ENCODE measurements at places on chromosomes 3 and 15. TPM values are rescaled to one million over a fixed set of nuclear protein-coding genes. Genes with fewer than 3 reads are reported as not detected.

Gene NBEAL2
- total RNA-seq: 16.6 TPM

Gene C3orf49
- total RNA-seq: not detected

Gene ST6GAL1
- total RNA-seq: 64.7 TPM

Gene CCDC54
- not detected for total RNA-seq

Gene PDCD10
- total RNA-seq: 29.9 TPM

Gene AMOTL2
- total RNA-seq: 44.6 TPM

Gene HESX1
- not detected for total RNA-seq

Gene ZIC1
- not detected for total RNA-seq

Gene KCNMB3
- 1.4 TPM for total RNA-seq

Gene PDZRN3
- total RNA-seq: 70.1 TPM

Gene BFSP2
- total RNA-seq: not detected

DNA sequence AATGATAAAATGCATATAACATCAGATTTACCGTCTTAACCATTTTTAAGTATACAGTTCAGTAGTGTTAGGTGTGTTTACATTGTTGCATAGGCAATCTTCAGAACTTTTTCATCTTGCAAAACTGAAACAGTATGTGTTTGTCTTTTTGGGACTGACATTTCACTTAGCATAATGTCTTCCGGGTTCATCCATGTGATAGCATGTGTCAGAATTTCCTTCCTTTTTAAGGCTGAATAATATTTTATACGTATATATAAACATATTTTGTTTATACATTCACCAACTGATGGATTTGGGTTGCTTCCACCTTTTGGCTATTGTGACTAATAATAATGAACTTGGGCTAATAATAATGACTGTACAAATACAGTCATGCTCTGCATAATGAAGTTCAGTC, 3.0 kb downstream of the PARP15 start:
- no peak for DNase-seq

- no peak for DNase-seq
These were observed 438.5 kb upstream of the RGMA start for GRCh38 chr15:93527374-93528050.

DNA sequence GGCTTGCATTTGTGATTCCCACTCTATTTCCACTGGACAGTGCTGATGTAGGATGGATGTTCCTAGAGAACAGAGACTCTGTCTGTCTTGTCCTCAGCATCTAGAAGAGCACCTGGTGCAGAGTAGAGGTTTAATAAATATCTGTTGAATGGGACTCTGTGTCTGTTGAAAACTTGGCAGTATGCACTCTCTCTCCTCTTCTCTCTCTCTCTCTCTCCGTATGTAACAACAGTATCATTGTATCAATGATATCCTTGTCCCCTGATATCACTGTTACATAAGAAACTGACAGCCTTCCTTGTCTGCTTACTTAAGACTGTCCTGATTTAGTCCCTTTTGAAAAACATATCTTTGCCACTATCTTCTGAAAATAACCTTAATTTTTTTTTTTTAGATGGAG, 24.3 kb upstream of the MGLL start:
- no peak for DNase-seq

DNA sequence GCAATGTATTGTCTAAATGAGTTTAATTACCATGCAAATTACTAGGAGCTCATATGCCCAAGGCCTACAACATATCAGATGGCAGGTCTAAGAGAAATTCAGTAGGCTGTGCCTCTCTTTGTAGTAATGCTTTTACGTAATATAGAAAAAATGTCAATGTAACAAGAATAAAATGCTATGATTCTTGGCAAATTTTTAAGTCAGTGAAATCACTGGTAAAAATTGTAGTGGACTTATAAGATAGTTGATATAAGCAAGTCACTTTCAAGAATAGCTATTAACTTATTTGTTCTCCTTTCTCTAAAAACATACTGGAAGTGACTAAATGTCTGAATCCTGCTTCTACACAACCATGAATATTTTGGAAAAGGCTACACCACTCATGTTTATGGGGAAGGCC, 707.8 kb downstream of the TUSC7 start:
- no peak for DNase-seq

GRCh38 chr3:80785475-80785874, 976.0 kb downstream of the GBE1 start:
- DNase-seq: no peak

- DNase-seq: no peak
These were observed 47.2 kb downstream of the TMEM212 start for GRCh38 chr3:171890398-171890797.

DNA sequence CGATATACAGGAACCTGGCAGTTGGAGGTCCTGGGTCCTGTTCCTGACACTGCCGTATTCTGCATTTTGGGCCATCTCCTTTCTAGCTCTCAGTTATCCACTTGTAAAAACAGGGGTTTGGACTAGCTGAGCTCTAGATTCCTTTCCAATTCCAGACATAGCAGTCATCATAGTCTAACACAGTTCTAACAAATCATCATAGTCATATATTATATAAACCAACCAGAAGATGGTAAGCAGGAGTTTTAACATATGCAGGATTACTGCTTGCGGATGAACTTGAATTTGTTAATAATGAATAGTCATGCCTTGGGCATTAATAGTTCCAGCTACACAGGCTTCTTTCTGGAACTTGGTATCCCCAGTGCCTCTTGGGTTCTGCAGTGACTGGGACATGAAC, 26.6 kb downstream of the MASP1 start:
- no peak for DNase-seq

GRCh38 chr3:187183210-187183862, 13.9 kb upstream of the RTP1 start:
- no peak for DNase-seq

GRCh38 chr3:183812761-183813445, 12.5 kb downstream of the MAP6D1 start:
- DNase-seq: no peak

GRCh38 chr3:72142028-72142427, 357.1 kb upstream of the PROK2 start:
- DNase-seq: no peak

DNA sequence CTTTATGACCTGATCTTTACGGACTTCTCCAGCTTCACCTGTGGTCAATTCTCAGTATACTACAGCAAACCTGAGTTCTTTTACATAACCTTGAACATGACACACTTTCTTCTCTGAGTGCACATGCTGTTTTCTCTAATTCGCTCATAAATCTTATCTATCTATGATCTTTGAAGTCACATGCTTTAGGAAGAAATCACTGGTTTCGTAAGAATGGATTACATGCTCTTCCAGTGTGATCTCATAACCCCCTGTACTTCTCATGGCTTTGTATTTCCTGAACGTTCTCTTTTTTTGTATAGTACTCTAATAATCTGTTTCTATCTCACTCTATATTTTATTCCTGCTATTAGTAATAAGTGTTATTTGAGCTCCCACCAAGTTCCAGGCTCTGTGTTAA, 1165.2 kb downstream of the TBL1XR1 start:
- no peak for DNase-seq

DNA sequence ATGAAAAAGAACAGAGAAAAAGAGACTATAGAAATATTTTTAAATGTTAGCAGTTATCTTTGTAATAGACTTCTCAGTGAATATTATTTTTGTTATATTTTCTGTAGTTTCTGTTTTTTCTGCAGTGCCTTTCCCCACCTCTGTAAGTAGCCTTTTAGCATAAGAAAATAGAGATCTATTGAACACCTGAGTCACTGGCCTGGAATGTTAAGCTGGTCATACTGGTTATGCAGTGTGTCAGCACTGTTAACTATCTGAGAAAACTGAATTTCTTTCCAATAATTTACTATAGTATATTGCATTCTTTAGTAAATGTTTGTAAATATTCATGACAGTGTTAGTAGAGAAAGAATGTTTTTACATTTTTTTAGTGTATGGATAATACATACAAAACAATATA, 79.8 kb downstream of the NECTIN3 start:
- DNase-seq: no peak

- no peak for DNase-seq
These were observed 89.3 kb downstream of the ST6GAL1 start for GRCh38 chr3:187019542-187020072.

GRCh38 chr3:156478891-156479290, 76.0 kb downstream of the SSR3 start:
- DNase-seq: no peak

DNA sequence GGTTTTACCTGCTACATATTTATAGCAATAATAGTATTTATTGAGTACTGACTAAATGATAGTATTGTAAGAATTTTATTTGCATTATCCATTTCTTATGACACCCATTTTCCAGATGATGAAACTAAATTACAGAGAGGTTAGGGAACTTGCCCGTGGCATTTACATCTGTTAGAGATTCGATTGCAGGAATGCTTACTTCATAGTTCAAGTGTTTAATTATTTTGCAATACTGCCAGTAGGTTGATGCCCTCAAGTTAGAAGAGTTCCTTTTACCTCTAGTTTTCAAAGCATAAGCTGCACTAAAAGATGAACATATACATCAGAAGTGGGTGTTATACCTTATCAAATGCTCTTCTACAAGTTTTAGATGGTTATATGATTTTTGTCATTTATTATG, 362.8 kb upstream of the RGMA start:
- no peak for DNase-seq

DNA sequence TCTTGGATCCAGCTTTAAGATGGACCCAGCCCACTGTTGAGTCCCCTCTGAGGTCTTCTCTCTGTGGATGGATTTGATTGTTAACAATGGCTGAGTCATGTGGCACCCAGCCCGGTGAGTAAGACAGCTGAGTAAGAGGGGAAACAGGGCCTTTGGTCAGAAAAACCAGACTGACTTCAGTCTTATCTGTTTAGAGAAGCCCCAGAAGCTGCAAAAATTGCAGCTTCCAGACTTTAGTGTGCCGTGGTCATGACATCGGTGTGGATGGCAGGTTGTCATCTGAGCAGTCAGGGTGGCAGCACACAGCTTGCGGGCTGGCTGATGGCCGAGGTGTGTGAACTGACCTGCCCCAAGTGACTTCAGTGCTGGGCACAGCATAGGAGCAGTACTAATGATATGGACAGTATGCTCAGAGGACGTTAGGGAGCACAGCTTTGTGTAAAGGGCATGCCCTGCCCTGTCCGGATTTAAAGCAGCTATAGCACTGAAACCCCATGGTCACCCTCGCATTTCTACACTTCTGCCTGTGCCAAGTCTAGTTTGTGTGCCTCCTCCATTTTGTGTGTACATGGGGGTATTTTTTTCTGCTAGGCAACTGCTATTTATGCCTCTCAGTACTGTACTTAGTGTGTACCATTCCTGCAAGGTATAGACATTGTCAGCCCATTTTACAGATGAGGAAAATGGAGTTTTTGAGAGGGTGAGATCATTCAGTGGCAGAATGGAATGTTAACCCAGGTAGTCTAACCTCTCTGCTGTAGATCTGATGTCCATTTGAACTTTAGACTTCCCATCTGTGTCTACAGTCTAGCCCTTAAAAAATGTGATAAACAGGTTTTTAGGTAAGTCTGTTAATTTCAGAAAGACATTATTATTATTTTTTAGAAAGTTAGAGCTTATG, 44.4 kb downstream of the FLNB start:
- DNase-seq: peak; percentile 90

GRCh38 chr15:32794973-32795372, 77.2 kb downstream of the GREM1 start:
- DNase-seq: no peak

GRCh38 chr15:101157721-101158120, 94.1 kb downstream of the CHSY1 start:
- no peak for DNase-seq

DNA sequence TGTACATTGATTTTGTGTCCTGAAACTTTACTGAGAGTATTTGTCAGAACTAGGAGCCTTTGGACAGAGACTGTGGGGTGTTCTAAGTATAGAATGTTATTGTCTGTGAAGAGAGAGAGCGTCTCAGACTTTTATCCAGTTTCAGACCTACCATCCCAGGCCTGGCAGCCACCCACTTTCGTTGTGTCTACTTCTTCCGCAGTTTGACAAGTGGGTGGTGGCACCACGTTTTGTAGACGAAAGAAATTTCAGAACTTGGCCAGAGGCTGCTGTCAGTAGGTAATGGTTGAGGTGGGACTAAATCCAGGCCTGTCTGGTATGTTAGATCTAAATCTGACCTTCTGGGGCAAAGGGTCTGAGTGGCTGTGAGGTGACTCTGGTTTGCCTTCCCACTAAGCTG, 13.4 kb upstream of the TRAK1 start:
- DNase-seq: no peak

DNA sequence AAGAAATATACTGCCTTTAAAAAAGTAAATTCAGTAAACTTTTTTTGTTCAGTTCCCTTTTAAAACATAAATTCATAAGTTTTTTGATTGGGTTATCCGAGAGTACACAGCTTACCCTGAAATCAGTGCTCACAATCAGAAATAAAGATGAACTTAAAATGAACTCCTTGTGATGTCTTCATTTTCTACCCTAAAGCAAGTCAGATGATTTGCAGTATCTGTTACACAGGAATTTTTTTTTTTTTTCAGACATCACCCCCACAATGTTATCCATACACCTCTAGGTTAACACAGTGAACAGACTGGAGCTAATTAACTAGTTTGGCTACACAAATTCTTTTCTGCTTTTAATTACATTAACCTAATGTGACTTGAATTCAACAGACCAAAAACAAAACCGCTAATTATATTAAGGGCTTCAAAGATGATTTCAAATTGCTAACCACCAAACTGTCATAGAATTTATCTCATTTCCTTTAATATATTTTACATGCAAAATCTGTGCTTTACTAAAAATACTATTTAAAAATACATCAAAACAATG, 1042.0 kb downstream of the ROBO1 start:
- no peak for DNase-seq

GRCh38 chr3:72368331-72368975, 479.8 kb downstream of the SHQ1 start:
- no peak for DNase-seq

GRCh38 chr15:83571820-83572707, 81.9 kb upstream of the ADAMTSL3 start:
- DNase-seq: no peak

- no peak for DNase-seq
These were observed 2.1 kb upstream of the CHL1 start for GRCh38 chr3:194421-194820.

GRCh38 chr3:140931801-140932200, 9.8 kb upstream of the SLC25A36 start:
- no peak for DNase-seq

- DNase-seq: no peak
These were observed 20.4 kb upstream of the DENND4A start for GRCh38 chr15:65812467-65812866.

GRCh38 chr3:58151637-58152036, 59.1 kb downstream of the DNASE1L3 start:
- DNase-seq: peak; percentile 71

DNA sequence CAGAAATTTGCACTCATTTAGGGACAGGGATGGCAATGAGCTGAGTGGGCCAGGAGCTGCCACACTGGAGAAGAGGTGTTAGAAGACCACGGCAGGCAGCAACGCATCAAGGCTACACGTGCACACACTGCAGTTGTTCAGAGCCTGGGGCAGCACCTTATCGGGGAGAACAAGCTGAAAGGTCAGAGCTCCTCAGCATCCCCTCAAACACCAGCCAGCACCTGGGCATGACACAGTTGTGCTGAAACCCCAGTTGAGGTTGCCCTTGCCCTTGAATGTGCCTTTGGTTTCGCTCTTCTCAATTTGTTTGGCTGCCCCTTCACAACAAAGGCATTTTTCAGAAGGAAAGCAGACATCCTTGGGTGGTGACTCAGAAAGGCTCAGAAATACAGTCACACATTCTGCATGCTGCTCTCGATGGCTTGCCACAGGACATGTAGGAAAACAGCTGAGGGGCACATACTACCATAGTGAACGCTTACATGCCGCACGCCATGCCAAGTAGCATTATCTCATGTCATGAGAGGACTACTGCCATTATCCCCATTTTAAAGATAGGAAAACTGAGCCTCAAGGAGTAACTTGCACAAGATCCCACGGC, 57.6 kb downstream of the ST8SIA2 start:
- DNase-seq: no peak

GRCh38 chr15:89964232-89964954, 36.7 kb upstream of the ZNF710 start:
- no peak for DNase-seq
